ENCODE measurements at places on chromosomes 11 and 22.

DNA sequence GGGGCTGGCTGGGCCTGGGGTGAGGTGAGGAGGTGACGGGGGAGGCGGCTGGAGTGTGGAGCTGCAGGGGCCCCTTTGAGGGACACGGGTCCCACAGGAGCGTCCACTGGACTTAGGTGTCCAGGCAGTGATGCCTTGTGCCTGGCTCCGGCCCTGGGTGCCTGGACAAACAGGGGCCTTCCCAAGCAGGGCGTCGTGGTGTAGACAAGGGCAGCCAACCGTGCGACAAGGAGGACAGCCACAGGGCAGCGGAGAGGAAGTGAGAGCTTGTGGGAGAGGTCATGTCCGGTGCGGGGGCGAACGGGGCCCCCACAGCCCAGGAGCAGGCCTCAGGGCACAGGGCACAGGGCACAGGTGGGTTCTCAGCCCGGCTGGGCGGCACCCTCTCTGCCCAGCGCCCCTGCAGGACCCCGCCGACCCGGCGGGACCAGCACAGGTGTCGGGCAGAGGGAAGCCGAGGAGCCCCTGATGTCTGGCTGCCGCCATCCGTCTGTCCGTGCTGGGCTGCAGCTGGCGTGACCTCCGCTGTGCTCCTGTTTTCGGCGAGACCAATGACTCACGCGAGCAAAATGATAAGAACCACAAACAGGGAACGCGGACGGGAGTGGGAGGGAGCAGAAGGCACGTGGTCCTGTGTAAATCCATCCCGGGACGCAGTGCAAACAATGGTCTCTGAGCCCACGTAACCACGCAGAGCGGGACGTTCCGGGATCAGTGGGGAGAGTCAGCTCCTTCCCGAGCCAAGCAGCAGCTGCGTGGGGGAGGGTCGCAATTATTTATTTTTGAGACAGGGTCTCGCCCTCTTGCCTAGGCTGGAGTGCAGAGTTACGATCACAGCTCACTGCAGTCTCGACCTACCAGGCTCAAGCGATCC is 49.1 kb upstream of the A4GALT start:
- DNase-seq = no peak

- no peak for DNase-seq
Measured at GRCh38 chr22:48261706-48262105, 1499.3 kb downstream of the TBC1D22A start.

DNA sequence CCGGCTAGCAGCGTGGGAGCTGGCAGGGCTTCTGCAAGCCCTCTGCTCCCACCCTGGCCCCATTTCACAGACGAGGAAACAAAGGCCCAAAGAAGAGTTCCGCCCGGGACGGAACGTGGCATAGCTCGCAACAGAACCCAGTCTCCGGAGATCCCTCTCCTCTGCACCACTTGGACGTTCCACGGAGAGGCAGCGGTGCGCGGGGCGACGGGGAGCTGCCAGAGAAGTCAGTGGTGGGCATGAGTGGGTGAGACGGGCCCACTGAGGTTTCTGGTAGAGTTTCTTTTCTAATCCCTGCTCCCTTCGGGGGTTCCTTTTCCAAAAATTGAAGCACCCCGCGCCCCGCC is 554 bp upstream of the NECTIN1 start:
- DNase-seq = no peak

DNA sequence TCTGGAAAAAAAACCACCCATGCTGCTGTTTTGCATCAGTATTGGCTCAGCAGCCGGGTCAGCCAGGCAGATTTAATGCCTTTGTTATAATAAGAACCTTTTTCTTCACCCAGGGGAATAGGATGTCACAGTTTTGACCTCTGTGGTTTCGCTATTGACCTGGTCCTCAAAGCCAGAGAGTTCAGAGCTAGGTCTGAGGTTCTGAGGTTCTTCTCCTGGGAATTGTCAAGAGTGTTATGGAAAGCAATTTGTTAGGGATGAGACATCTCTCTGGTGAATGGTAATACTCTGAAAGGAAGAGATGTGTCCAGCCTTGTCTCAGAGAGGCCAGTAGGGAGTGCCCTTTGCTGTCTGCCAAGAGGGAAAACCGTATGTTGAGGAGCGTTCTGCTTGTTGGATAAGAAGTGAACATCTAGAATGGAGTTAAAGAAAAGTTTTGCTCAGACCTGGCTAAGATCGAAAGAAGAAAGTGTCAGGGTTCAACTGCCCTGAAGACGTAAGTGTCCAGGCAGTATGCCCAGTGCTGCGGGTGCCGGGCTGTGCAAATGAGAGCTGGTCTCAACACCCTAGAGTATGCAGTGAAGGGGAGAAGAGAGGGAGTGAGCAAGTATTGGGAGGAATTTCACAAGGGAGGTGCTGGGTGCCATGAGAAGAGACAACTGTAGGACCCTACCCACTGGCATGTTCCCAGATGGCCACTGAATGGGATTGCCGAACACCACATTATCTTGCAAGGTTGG is 150.9 kb upstream of the TTC12 start:
- DNase-seq = no peak

- DNase-seq = no peak
Measured at GRCh38 chr11:80822308-80822707, 1381.5 kb upstream of the TENM4 start.

GRCh38 chr22:20802922-20803553 is 29.1 kb downstream of the SERPIND1 start:
- DNase-seq = no peak

DNA sequence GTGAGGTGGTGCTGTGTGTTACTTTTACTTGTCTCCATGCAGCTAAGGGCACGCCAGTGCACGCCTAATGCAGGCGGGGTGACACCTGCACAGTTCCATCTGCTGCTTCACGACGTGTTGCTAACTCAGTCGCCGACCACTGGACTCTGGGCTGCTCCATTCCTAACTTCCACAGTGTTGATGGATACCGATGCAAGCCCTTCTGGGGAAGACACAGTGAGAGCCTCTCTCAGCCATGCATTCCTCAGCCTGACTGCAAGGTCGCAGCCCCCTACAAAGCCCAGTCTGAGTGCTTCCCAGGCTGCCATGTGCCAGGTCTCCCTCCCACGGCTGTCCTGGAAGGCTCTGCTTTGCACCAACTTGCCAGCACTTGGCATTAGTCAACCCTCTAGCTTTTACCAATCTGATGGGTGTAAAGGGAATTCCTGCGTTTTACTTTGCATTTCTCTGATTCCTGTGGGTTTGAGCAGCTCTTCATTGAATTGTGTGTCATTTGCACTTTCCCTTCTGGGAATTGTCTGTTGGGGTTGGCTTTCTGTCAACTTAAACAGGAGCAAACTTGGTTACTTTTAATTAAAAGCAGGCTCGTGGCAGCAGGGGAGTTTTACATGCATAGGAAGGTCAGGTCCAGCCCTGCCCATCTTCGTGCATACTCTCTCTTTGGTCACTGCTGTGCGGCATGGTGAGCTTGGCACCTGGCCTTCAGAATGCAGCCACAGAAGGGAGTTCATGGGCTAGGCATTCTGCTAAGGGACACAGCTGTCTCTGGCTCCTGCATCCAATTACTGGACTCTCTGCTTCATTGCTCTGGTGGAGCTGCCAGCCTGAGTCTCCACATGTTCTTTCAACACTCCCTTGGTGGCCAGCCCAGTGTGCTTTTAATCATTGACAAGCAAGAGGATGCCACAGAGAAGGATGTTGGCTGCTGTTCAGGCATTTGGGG is 34.6 kb upstream of the SHANK2 start:
- no peak for DNase-seq

Data from activated naive CD8-positive, alpha-beta T cell treated with anti-CD3 and anti-CD28 coated beads, Interleukin-2, amount 50 U/mL, for 24 hours (primary cell).